ENCODE measurements at places on chromosomes 2 and 18.
A peak's percentile ranks its signal among the peaks of the same experiment; 100 is the strongest.

DNA sequence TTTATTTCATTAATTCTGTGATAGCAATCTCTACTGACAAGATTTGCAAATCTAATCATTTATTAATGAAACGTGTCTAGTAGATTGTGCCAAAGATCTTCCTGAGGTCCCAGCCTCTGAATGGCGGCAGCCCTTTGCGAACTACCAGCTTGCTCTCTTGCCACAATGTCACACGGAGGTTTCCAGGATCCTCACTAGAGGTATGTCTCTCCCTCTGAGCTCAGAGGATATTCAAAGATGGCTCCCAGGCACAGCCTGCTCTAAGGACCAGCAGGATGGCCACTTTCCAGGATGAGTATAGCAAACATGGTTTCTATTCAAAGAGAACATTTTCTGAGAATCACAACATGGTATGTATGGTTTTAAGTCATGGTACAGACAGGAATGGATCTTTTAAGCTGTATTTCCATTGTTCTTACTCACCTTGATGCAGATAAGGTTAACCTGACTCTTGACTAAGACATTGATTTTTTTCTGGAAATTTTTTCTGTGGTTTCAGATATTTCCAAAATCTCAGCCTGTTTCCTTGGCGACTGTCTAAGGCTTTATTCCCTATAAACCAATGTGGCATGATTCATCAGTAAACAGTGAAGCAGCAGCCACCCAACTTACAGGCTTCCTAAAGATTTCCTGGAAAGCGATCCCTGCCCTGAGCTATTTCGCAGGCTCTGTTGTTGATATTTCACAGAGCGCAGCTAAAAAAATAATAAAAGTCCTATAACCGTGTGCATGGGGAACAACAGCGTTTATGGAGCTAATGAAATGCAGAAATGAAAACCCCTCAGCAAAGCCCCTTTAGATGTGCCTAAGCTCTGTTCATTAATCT is 54.1 kb upstream of the KLF7 start:
- DNase-seq: no peak

- DNase-seq: no peak
Observed at GRCh38 chr18:64275593-64276300, 126.9 kb upstream of the LINC00305 start.

DNA sequence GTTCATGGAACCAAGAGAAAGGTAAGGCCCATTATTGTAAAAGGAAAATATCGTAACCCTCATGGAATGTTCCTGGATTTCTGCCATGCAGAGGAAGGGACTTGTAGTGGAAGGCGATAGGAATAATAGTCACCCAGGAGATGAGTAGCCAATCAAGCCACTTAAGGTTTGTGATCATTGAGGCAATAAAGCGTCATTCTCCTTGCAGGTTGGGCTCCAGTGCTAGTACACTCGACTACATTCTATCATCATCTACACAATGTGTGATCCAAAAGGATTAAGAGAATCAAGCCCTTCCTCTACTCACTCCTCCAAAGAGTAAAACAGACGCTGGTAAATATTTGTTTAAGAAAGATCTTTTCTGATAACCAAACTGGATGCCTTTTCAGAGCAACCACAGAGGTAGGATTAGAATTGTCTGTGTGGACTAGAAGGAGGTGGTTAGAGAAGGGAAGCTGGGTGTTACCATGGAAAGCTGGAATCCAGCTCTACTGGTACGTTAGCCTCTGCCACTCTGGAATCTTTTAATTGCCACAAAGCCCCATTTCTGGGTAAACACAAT is 245.7 kb downstream of the IKZF2 start:
- peak; percentile 75 for DNase-seq

DNA sequence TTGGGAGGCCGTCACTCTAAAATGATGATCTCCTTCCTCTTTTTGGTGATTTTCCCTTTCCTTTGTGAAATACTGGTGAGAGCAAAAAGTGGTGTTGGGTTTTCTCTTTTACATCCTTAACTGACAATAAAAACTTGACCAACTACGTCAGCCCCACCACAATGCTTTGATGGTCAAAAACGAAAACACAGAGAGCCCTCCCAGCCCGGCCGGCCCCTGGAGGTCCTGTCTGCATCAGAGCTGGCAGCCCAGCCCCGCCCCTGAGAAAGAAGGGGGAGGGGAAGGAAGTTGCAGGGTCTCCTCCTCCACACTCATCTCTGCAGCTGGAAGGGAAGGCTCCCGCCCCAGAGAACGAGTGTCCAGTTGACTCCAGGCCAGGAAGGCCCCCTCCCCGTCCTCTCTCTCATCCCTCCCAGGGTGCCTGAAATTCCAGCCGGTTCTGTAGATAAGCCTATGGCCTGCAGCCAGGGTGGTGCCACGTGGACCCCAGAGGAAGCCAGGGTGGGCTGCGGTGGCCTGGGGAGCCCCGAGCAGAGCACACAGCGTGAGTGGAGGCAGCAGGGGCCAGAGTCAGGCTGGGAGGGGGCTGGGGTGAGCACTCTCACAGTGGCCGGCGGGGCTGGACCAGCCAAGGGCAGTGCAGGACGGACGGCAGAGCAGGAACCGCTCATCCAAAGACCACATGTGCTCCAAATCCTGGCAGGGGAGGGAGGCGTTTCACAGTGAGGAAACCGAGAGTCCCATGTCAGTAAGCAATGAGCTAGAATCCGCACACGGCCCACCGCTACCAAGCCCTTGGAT is 19.8 kb downstream of the BIN1 start:
- DNase-seq: no peak

DNA sequence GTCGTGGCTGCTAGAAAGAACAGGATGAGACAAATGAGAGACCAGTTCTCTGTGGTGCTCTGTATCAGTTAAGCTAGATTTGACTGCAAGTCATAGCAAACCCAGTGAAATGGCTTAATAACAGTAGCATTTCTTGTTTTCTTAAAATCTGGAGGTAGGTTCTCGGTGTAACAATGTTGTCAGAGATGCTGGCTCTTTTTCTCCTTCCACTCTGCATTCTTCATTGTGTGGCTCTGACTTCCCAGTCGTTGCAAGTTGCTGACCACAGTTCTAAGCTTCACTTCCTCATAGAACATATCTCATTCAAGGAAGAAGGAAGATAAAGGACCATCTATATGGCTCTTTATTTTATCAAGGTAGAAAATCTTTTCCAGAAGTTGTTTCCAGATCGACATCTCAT is 7.9 kb upstream of the CKAP2L start:
- no peak for DNase-seq

DNA sequence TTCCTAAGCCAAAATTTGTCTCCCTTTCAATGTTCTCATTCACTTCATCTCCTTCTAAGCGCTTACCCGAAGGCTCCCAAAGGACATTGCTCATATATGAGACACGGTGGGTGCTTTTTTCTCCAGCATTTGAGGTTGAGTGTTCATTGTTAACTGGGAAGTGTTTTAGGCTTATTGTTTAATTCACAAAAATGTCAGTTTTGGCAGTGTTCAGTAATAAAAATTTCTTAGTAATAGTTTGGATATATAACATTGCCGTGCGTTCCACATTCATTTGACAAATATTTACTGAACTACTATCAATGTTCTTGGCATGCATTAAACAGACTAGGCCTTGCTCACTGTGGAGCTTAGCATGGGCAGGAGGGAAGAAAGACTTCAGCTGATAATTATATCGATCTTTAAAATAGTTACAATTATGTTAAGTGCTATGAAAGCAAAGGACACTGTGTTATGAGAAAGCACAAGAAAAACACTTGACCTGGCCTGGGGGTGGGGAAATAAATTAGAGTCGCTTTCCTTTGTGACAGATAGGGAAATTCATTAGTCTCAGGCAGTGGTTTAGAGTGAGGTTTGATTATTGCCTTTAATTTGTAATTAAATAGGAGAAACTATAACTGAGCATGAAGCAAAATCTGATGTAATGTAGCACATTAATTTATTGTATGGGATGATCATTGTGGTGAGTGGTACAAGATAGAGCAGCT is 82.2 kb upstream of the DOCK10 start:
- DNase-seq: no peak

DNA sequence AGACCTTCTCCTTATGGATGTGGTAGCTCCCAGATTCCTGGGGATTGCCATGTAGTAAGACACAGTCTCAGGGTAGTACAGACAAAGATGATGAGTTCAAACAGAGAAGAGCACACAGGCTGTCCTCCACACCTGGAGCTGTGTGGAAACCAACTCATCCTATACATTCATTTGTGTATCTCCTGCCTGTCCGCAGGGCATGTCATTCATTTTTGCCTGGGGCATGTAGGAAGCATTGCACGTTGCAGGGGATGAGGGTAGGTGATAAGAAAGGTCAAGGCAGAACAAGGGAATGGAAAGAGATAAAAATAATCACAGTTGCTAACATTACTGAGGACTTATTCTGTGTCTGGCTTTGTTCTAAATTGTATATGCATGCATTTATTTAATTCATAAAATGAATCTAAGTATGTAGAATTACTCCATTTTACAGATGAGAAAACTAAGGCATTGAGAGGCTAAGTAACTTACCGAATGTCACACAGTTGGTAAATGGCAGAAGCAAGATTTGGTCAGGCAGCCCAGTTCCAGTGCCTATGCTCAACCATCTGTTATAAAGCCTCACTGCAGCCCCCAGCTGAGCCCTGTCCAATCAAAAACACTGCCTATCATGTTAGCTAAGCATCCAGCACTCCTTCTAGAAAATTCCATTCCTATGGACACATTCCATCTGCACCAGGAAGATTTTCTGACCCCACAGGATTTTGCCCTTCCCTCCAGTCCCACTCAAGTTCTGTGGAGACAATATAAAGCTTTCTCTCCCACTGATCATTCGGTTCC is 81.0 kb downstream of the SUMO1 start:
- no peak for DNase-seq

DNA sequence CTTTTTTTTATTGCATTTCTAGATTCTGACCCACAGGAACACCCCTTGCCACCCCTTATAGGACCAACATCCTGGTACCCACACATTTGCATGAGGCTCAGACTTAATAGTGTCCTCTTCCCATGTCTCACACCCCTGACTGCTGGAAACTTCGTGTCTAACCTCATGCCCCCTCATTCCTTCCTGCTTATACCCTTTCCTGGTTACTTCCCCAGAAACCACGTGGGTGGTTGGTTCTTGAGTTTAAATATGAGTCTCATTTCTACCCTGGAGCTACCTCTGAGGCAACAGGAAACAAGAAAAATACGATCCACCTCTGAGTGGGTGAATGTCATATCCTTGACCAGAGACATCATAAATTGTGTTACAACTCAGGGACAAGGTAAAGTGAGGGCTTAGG is 1.6 kb downstream of the TNP1 start:
- no peak for DNase-seq

- peak; percentile 48 for DNase-seq
Observed at GRCh38 chr18:9016633-9017166, 85.8 kb upstream of the NDUFV2 start.

DNA sequence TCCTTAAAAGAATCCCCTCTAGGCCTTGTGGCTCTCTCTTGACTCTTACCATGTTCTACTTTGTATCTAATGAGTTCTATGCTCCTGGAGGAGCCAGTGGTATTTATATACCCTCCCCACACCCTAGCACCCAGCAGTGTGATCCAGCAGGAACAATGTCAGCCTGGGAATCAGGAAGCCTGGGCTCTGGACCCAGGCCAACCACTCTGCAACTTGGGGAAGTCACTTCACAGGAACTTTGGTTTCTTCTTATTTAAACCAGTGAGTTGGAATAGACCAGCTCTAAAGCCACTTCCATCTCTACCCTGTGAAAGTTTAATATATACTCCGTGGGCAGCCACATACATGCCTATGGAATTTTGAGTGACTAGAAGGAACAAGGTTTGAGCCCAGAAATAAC is 11.6 kb upstream of the SPTBN1 start:
- DNase-seq: no peak

- DNase-seq: no peak
Observed at GRCh38 chr2:28661589-28662001, 90.0 kb upstream of the PPP1CB start.

DNA sequence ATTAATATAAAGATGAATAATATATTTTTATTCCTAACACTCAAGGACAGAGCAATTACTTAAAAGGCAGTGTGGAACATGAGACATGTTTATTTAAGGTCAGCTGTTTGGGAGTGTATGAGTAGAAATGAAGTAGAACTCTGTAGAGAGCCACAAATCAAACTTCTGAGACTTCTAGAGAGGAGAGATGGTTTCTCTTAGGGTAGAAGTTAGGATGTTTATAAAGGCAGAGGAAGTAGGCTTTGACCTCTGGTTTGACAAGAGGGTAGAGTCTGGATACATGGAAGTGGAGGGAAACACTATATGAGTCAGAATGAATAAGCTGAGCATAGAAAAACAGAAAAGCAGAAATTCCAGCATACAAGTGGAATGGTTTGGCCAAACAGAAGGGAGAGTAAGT is 262.1 kb upstream of the KLHL14 start:
- DNase-seq: no peak

GRCh38 chr2:202909394-202910192 is 1.9 kb downstream of the WDR12 start:
- no peak for DNase-seq

- no peak for DNase-seq
Observed at GRCh38 chr2:53907582-53907981, 47.8 kb upstream of the GPR75 start.

GRCh38 chr2:105635564-105635963 is 109.1 kb upstream of the NCK2 start:
- no peak for DNase-seq

GRCh38 chr18:40907842-40908241 is 1047.2 kb upstream of the PIK3C3 start:
- DNase-seq: no peak

DNA sequence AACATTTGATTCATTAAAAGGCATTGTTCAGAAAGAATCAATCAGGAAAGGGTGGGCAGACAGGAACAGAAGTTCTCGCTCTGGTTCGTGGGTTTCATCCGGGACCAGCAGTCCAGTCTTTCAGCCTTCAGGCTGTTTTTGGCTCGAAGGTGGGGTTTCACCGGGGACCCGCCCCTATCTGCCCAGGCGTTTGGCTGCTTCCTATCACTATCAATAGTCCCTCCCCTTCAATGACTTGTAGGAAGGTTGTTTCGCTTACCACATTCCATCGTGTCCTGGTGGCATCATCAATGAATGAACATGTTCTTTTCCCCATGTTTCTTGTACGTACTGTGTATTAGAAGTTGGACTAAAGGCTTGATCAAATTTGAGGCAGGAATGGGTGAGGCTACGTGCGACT is 130.3 kb downstream of the NEDD4L start:
- DNase-seq: no peak

DNA sequence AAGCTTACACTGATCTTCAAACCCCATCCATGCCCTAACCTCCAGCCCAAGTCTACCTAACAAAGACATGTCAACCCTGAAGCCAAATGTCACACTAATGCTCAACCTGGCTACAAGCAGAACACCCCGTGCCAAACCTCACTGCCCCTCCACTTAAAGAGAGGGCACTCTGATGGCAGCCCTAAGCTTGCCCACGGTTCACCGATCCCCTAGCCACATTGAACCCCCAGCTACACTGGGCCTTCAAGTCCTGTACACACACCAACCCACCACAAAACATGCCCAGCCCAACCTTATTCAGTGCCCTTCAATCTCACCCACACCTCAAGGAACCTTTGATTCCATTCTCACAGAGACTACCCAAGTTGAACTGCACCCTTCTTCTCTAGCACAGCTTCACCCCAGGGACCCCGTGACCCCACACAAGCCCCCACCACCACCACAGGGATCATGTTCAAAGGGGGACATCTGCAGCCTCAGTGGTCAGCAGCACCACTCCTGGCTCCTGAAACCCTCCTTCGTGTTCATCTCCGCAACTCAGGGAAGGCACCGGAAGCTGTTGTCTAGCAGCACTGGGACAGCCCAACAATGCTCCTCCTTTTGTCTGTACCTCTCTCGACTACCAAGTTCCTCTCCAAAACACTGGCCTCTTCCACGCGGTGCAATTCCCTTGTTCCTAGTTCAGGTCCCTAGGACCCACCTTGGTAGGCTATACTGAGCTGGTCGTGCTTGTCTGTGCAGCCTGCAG is 218.8 kb downstream of the CYP26B1 start:
- no peak for DNase-seq

GRCh38 chr2:51231071-51231470 is 199.1 kb upstream of the NRXN1 start:
- DNase-seq: no peak
